Urinary bladder (tissue), 4 donors: ENCODE measurements at places on chromosomes 12 and 14. TPM values are rescaled to one million over a fixed set of nuclear protein-coding genes. Genes with fewer than 3 reads are reported as not detected.

- DNase-seq: no peak
These were observed 243.5 kb upstream of the NOVA1 start for GRCh38 chr14:26841326-26841725.

DNA sequence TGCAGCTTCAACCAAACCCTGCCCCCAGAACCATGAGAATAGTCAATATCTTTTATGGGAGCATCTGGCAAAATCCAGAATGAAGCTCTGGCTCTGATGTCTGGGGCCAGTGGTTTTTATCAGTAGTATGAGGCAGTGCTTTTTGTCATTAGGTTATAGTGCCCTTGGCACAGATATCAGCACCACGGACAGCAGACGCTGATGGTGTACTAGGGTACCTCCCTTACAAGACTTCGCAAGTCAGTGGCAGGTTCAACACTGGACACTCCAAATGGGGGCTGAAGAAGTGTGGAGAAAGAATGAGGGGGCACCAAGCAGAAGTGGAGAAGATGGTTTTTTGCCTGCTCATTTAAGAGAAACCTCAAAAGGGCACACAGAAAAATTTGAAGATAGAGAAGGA lies 68.2 kb upstream of the E2F7 start:
- DNase-seq: no peak

- DNase-seq: no peak
These were observed 3.2 kb downstream of the CATSPERB start for GRCh38 chr14:91728616-91729183.

DNA sequence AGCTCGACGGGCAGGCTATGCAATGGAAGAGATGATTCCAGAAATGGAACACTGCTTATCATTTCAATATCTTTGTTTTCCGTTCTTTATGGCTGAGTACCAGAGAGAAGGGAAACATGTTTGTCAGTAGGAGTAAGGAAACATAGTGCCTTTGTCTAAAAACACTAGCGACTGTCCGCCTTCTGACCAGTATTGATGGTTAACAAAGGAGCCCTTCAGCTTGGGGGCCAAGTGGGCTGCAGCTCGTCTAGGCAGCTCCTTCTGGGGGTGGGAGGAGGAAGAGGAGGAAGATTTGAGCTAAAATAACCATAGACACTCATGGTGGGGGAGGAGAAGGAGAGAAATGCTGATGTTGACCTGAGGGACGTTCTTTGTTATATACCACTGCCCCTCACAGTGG lies 15.0 kb downstream of the COQ5 start:
- DNase-seq: no peak

GRCh38 chr14:20799892-20800544 lies 2.6 kb downstream of the RNASE1 start:
- DNase-seq: no peak

DNA sequence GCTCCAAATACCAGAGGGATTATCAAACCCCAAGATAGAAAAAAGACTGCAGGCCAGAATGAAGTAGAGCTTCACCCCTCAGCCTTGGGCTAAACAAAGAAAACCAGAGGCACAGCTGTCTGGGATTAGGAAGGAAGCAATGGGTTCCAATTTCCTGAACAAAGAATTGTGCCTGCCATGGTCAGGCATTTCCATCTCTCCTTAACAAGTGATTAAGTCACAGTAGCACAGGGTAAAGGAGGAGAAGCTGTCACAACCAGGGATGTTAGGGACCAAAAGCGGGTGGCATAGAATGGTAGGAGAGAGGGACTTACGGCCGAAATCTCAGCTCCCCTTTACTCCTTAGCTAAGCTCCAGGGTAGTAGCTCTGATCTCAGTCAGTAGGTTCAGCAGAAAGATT lies 33.9 kb downstream of the SPTLC2 start:
- DNase-seq: no peak

TEX22 gene
- 0.11 TPM for total RNA-seq

BCL11B gene
- 1.3 TPM for total RNA-seq
